NCI-H2227 treated with DMSO at 0.1 percent for 48 hours (cell line): ENCODE measurements at places on chromosomes 5 and 9.
A peak's percentile ranks its signal among the peaks of the same experiment; 100 is the strongest.

DNA sequence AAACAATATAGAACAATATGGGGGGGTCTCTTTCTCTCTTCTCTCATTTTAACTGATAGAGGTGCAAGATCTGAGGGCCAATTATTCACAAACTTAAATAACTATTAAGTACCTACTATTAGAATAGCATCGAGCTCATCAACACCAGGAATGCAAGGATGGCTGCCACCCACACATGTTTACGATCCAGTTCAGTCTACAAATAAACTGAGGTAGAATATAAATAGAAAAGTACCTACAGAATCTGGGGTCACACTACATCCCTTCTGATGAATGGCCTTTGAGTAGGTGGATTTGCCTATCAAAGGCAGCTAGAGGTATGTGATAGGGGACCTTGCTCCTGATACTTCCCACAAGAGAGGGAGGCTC is 91.8 kb upstream of the ZNF366 start:
- DNase-seq, result no peak

DNA sequence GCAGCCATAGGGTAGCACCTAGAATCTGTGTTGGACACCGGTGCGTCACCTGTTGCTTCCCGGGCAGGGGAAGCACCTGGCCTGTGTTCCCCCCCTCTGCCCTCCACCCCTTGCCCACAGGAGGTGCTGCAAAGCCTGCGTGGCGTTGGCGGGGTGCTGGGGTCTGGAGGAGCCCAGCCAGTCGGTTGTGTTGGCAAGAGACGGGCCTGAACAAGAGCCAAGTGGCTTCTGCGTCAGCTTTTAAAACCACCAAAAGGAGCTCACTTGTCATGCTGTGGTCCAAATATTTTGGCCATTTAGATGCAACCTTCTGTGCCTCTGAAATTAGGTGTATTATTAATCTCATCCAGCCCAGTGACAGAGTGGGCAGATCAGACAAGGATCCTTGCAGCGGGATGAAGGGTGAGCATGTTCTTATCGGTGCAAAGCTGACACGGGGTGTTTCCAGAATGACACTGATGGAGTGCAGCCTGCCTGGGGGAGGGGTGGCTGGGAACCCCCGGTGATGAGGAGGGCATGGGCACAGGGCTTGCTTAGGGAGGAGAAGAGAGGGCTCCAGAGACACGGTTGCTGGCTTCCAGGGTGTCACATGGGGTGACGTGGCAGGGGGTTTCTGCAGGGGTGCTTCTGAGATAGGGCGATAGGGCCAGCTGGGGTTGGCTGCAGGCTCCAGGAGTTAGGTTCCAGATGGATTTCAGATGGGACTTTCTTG is 9.7 kb upstream of the RXRA start:
- no peak for DNase-seq

GRCh38 chr5:88660264-88660946 is 222.6 kb downstream of the MEF2C start:
- DNase-seq, result peak; percentile 65

DNA sequence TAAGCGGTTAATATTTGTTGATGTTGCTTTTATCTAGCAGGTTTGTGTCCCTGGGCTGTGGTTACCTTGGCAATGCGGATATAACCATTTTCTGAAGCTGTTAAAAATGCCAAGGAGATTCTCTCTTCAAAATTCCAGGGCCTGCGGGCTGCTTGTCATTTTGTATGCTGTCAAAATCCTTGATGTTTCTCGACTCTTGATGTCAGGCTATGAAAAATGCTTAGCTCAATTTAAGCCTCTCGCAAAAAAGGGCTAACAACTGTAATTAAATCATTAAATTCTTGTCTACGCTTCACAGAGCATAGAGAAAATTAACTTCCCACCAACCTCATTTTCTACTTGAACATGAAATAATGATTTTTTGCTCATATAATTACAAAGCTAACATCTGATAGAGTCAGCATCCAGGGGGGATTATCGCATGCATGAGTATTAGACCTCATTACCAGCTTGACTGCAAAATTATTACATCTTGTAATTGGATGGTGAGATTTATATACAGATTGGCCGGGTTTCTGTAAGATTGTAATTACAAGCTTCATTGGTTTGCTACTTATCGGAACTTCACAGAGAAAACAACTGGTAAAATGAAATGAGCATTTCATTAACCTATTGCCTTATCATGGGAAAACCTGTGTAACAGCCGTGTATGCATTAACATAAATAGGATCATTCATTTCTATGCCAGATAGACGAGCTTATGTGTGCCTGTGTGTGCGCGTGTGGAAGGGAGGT is 83.1 kb upstream of the IRX1 start:
- no peak for DNase-seq

- no peak for DNase-seq
Measured at GRCh38 chr5:151068433-151069197, 12.2 kb downstream of the TNIP1 start.

DNA sequence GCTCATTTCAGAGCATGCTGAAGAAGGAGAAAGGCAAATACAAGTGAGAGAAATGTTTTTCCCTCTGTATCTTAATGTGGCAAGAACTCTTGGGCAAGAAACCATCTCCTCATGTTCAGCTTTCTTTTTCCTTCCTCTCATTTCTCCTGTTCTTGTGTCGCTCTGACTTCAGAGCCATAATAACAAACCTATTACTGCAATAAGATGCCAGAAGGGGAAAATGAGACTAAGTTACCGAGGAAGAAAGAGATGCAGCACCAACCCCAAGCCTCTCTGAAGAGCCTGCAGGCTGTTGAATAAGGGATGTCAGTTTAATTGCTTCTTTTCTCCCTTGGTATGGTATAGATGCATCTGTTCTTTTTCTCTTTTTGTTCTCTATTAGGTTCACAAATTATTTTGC is 170.1 kb upstream of the GLRA1 start:
- DNase-seq, result no peak

DNA sequence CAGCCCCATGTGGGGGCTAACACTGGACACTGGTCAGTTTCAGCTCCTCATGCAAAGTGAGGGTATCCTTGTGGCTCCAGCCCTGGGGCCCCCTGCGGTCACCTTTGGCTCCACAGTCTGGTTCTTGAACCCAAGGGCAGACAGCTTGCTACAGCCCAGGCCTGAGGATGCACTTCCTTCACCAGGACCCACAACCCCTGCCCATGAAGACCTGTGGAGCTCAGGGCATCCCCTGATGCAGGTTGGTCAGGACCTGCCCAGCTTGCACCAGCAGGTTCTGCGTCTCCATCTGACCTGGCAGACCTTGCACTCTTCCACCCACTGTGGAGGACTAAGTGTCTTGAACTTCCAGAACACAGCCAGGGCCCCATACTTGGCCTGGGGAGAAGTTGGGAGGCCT is 3.7 kb upstream of the MRNIP start:
- DNase-seq, result no peak

- DNase-seq, result no peak
Measured at GRCh38 chr9:77523891-77524290, 124.2 kb downstream of the GNA14 start.

DNA sequence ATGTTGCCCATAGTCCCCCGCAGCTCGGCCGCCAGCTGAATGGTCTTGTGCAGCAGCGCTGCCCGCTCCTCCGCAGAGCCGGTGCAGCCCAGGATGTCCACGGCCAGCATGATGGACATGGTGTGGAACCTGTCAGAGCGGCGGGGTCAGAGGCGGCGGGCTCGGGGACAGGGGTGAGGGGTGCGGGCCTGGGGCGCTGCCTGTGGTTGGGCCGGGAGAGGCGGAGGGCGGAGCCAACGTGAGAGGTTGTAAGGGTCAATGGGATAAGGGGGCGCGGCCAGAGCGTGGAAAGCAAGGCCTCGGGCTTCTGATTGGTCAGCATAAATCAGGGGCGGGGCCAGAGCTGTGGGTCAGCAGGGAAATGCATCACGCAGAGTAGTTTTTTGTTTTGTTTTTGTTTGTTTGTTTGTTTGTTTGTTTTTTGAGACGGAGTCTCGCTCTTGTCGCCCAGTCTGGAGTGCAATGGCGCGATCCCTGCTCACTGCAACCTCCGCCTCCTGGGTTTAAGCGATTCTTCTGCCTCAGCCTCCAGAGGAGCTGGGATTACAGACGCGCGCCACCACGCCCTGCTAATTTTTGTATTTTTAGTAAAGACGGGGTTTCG is 6.8 kb upstream of the TOR2A start:
- no peak for DNase-seq

DNA sequence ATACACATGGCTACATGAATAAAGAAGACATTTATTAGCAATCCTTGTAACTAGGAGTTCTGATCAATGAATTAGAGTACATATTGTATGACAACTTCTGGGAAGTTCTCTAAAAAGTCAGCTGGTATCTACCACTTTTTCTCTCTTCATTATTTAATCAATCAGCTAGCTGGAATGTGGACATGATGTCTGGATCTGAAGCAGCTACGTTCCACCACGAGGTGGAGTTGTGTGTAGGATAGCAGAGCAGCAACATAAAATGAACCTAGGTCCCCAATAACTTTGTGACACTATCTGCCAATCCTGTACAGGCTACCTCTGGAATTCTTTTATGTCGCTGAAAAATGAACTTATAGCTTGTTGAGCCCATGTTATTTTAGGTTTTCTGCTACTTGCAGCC is 32.9 kb upstream of the ENTREP1 start:
- DNase-seq, result no peak

GRCh38 chr5:94360382-94361130 is 257.8 kb downstream of the KIAA0825 start:
- DNase-seq, result no peak

DNA sequence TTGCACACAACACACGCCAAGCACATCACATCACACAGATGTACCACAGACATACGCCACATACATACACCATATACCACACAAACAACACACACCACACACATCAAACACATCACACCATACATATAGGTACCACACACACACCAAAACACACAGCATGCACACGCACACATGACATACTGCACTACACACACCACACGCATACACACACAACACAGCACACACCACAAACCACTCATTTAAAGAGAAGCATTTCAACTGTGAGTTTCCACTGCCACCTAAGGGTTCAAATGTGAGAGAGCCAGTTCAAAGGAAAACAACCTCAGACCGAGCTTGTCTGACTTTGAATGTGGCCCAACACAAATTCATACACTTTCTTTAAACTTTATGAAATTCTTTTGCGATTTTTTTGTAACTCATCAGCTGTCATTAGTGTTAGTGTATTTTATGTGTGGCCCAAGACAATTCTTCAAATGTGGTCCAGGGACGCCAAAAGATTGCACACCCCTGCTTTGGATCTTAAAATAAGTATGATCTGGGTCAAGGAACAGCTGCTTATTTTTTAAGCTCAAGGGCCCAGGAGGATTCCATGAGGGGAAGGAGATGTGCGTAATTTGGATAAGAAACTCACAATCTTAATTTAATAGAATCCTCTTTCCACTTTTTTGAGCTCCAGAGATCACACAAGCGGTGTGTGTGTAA is 494.6 kb downstream of the GADD45G start:
- DNase-seq, result no peak

DNA sequence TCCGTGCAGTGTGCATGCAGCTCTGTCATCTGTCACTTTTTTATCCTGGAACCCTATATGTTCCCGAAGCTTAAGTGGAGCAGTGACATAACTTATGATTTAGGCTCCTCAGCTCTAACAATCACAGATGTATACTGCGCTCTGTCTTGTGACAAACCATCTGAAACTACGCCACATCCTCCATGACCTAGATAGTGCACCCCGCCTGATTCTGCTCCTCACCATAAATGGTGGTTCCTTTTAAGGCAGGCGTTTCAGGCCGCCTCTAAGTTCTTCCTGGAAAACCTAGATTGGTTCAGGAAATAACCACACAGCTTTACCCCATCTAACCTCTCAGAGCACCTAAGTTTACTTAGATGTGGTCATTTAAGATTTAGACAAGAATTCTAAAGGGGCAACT is 372.0 kb downstream of the CDH10 start:
- DNase-seq, result no peak

DNA sequence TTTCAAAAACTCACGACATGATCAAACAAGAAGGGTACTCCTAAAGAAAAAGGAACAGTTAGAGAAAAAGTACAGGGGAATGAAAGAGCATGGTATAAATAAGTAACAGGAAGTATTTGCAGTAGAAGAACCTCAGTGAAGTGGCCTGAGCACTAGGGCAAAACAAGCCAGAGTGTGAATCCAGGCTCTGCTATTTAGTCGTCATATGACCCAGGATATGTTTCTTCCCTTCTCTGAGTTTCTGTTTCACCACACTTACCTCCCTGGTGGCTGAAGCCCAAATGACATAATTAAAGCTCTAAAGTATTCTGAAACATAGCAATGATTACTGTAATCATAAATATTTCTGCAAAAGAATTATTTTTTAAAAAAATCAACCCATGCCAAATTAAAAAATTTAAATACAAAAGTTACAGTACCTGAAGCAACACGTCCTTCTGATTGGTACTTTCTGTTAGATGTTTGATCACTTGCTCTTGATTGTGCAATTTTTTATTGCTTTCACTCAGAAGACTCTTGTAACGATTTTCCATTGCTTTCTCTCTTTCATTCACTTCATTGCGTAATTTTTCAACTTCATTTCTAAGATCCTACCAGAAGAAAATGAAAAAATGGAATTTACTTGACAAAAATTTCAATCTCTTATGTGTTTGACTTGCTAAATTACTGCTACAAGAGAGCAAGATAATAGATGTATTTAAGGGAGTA is 88.9 kb downstream of the CDK5RAP2 start:
- DNase-seq, result no peak

DNA sequence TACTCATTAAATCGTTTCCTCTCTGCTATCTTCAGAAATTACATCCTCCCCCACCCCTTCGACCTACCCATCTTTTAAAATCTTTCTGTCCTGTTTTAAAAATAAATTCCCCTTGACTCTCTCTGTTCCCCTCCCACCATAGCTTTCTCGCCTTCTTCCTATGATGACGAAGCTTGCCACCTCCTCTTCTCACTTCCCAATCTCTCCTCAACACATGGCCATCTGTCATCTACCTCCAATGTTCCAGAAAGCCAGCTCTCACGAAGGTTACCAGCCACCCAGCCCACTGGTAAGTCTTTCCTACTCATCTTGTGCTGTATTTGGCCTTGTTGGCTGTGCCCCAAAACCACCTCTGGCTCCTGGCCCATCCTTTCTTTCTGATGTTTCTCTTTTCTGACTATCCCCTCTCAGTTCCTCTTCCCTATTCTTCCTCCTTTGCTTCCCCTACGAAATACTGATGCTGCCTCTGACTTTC is 346.3 kb downstream of the ENC1 start:
- DNase-seq, result no peak

- DNase-seq, result no peak
Measured at GRCh38 chr5:128927644-128928043, 37.6 kb upstream of the SLC27A6 start.

DNA sequence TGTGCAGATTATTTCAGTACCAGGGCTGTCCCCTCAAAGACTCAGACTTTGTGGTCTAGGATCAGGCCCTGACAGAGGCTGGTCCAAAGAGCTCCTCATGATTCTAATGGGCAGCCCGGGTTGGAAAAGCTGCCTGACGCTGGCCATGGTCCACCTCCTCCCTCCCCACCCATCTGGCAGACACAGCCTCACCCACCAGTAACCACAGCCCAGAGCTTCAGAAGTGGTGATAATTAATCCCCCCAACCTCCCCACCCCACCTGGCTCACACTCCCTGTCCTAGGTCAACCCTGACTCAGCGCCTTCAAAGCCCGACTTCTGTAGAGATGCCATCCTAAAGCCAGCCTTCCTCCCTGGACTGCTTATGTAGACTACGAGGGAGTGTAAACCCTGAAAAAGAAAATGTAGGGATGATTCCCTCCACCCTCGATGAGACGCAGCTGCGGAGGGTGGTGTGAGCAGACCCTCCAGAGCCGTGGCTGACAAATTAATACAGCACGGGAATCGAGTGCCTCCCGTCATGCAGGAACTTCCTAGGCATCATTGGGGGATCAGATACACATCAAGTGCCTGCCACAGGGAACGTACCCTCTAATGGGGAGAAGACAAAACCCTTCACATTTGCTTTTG is 7.0 kb downstream of the UBE2QL1 start:
- no peak for DNase-seq
